ENCODE measurements at places on chromosomes 2 and 18.

DNA sequence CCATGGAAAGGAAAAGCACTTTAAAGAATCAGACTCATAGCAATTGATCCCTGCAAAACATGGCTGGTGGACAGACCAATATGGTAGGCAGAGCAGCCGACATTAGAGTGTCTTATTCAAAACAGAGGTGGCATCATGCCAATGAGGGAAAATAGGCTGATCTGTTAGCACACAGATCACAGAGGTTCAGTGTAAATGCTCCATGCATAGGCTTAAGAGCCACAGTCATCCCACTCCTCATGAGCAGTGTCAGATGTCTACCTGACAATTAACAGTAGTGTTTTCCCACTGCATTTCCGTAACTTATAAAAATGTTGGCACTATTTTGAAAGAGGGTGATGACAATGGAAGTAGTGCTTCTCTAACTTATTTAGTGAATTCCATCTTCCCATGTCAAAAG lies 86.7 kb downstream of the SPATS2L start:
- no peak for DNase-seq

DNA sequence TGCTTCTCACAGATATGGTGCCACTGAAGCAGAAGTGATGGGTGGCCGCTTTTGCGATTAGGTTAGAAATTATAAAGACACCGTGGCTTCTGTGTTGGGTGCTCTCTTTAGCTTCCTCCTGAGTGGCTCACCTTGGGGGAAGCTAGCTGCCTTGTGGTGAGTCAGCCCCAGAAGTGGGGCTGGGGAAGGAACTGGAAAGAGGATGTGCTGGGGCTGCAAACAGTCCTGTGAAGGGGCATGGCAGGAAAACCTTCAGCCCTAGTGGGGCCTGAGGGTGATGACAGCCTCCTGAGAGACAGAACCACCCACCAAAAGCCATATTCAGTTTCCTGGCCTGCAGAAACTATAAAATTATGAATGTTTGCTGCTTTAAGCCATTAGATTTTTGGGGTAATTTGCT lies 8.9 kb upstream of the ASB18 start:
- no peak for DNase-seq

DNA sequence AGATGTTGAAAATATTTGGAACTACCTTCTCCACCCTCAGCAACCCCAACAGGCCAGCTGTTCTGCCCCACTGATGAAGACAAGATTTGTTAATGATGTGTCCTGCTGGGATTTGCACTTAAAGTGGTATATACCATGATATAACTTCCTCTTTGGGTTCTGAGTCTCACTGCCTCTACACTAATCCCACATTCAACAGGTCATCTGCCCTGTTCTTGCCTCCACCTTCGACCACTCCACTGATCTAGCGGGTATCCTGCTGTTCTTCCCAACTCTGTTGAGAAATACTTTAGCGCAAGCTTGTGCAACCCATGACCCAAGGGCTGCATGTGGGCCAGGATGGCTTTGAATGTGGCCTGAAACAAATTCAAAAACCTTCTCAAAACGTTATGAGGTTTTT lies 72.7 kb downstream of the LRP1B start:
- DNase-seq: no peak

- DNase-seq: no peak
Observed at GRCh38 chr2:19102696-19103423, 255.6 kb downstream of the OSR1 start.

- no peak for DNase-seq
Observed at GRCh38 chr2:119247844-119248271, 24.2 kb downstream of the STEAP3 start.

All from foreskin melanocyte (primary cell).